Epithelial cell of prostate (primary cell): ENCODE measurements at places on chromosomes 12 and 14.

DNA sequence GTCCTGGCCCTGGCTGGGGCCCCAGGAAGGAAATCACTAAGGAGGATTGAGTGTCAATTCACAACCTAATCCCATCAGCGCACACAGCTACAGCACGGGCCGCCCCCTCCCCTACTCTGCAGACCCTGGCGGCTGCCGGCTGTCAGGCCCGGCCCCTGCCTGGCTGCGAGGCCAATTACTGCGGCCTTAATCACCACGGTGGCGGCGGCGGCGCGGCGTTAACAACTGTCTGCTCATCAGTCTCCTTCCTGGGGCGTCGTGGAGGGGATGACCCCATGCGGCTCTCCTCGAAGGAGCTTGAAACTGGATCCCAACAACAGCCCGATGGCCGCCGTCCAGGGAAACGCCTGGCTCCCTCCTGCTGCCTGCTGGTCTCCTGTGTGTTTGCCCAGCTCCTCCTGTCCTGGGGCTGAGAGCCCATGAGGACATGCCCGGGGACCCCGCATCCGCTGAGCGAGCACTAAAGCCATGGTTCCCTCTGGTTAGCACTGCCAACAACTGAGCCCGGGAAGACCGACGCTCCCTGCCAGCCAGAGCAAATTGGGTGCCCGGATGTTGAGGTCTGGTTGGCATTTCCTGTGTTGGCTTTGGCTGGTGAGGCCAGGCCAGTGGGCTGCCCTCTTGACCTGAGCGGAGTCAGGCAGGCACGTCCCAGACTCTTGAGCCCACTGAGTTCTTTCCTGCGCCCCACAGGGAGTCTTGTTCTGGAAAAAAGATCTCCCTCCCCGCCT is 21.8 kb upstream of the EIF2B2 start:
- DNase-seq = no peak

GRCh38 chr14:38838049-38838978 is 264.7 kb downstream of the SEC23A start:
- no peak for DNase-seq

GRCh38 chr12:18690653-18691052 is 47.2 kb downstream of the PLCZ1 start:
- peak; percentile 98 for DNase-seq

- no peak for DNase-seq
Measured at GRCh38 chr12:13233830-13234641, 37.5 kb downstream of the EMP1 start.

DNA sequence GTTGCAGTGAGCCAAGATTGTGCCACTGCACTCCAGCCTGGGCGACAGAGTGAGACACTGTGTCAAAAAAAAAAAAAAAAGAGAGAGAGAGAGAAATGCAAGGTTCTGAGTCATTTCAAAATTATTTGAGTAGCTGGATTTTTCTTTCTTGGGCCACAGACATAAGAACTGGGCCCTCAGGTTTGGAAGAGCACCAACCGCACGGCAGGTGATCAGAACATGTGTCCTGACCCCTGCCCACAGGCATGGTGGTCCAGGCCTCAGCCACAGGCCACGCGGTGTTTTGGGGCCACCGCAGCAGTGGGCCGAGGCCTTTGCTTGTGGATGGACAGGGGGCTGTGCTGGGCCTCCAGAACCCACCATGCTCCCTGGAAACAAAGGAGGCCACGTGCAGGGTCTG is 126.7 kb downstream of the CALM1 start:
- no peak for DNase-seq

DNA sequence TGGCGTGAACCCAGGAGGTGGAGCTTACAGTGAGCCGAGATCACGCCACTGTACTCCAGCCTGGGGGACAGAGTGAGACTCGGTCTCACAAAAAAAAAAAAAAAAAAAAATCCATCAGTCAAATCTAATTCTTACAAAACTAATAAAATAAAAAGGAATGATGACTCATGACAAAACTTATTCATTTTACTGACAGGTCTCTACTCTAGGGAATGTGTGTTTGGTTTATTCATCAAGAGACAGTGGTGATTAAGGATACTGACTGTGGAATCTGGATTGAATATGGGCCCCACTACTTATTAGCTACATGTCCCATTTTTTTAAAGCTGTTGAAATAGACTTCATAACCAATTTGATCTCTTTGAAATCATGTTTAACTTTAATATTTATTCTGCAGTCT is 29.3 kb upstream of the GAS2L3 start:
- no peak for DNase-seq

- DNase-seq = no peak
Measured at GRCh38 chr12:117563706-117564105, 202.3 kb upstream of the NOS1 start.

DNA sequence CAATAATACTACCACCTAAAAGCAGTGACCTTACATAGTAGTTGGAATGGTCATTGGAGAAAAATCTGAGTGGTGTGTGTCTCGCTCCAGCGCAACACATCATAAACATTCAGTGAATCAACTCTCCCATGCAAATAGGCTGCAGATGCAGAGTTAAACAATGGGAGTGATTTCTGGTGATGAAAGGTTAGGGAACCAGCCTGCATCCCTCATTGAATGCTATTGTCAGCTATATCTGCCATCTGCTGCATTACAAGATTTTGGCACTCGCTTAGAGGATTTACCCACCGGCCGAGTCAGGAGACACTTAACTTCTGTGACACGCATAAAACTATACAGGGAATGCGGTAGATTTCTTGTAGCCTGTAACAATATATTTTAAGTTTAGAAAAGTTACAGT is 900.9 kb downstream of the FLRT2 start:
- DNase-seq = no peak

DNA sequence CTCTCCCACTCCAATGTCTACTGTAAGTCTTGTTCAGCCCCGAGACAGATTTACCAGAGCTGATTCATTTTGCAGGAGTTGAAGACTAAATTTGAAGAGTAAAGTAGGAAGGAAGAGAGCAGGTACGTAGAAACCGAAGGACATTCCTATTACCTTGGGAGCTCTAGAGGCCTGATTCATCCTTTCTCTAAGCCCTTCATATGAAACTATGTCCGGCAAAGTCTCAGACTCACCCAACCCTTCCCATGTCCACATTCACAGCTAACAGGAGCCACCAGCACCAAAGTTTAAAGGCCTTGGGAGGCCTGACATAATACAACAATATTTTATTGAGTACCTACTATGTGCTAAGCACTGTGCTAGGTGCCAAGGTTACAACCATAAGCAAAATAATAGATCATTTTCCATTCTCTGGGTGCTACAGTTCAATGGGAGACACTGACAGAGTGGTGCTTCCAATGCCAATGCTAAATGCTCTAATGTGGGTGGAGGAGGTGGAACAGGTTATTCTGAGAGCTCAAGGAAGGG is 86.6 kb downstream of the PHLDA1 start:
- peak; percentile 12 for DNase-seq

GRCh38 chr12:70966996-70967790 is 46.7 kb upstream of the PTPRR start:
- DNase-seq = no peak

GRCh38 chr14:89973234-89973823 is 17.6 kb downstream of the TDP1 start:
- DNase-seq = peak; percentile 8

GRCh38 chr12:127650626-127651025 is 616.3 kb upstream of the TMEM132C start:
- no peak for DNase-seq

GRCh38 chr14:23863836-23864235 is 89.7 kb upstream of the DHRS4 start:
- no peak for DNase-seq

- DNase-seq = no peak
Measured at GRCh38 chr12:27709932-27710591, 570 bp upstream of the MRPS35 start.

- no peak for DNase-seq
Measured at GRCh38 chr12:67666605-67667004, 18.1 kb downstream of the DYRK2 start.

- DNase-seq = no peak
Measured at GRCh38 chr14:101064718-101065117, 161.2 kb upstream of the RTL1 start.

DNA sequence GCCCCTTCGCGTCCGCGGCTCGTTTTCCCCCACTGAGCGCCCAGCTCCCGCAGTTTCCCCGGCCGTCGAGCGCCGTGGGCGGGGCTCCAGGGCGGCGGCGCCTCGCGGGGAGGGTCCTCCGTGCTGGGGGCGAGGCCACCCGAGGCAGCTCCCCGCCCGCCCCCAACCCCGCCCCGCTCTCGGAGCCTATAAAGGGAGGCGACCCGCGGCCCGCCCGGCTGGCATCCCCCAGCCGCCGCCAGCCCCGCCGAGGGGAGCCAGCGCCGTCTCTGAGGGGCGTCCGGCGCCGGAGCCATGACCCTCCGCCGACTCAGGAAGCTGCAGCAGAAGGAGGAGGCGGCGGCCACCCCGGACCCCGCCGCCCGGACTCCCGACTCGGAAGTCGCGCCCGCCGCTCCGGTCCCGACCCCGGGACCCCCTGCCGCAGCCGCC is at the start of gene TAMALIN:
Gene TAMALIN, plus strand, starts transcription at position 221 of the 432 bp plus-strand sequence. Its CDS starts 74 bp downstream, at position 295.
- no peak for DNase-seq

GRCh38 chr12:52627395-52628110 is 9.2 kb upstream of the KRT73 start:
- no peak for DNase-seq

GRCh38 chr12:122203301-122204166 is at the start of gene B3GNT4:
TSS of gene B3GNT4 (plus strand) at chr12:122203709. CDS start at chr12:122204619, 910 bp downstream.
- DNase-seq = no peak

GRCh38 chr14:89564286-89564957 is 147.4 kb upstream of the FOXN3 start:
- DNase-seq = no peak

DNA sequence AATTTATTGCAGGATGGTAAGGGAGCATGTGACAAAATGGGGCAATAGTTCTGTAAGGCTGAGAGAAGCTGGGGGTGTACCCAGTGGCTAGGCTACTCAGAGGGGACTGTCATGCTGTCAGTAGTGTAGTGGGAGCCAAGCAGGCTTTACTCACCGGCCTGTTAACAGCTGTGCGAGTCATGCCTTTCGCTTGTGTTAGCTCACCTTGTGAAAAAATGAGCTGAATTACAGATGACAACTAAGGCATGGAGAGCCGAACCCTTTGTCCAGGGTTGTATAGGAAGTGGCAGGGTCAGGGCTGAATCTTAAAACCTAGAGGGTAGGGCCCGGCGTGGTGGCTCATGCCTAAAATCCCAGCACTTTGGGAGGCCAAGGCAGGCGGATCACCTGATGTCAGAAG is 37.9 kb downstream of the SH2B3 start:
- DNase-seq = peak; percentile 56

DNA sequence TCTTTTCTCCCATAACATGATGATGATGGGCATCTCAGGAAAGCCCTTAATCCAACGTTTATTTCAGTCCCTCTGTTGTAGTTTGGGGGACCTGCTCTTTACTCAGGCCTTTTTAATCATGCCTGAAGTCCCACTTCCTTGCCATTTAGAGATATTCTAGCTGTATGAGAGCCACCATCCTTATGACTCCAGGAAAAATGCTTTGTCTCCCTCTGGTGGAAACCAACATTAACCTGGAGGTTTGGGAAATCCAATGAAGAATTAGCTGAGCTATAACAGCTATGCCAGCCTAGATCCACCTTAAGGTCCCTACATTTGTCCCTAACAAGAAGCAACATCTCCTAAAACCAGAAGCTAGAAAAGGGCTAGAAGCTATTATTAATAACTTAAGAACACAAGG is 1399.1 kb downstream of the LRFN5 start:
- no peak for DNase-seq

GRCh38 chr12:101670007-101670671 is 27.3 kb upstream of the CHPT1 start:
- DNase-seq = no peak

GRCh38 chr14:69288011-69288771 is 28.2 kb downstream of the GALNT16 start:
- DNase-seq = no peak

- no peak for DNase-seq
Measured at GRCh38 chr12:23555825-23556207, 393.7 kb downstream of the SOX5 start.
